Mesenteric fat pad (tissue), 1 donor: ENCODE measurements at places on chromosomes 1 and 21.

- DNase-seq = peak; percentile 88
Measured at GRCh38 chr1:225962440-225962975, 21.5 kb upstream of the LEFTY2 start.

DNA sequence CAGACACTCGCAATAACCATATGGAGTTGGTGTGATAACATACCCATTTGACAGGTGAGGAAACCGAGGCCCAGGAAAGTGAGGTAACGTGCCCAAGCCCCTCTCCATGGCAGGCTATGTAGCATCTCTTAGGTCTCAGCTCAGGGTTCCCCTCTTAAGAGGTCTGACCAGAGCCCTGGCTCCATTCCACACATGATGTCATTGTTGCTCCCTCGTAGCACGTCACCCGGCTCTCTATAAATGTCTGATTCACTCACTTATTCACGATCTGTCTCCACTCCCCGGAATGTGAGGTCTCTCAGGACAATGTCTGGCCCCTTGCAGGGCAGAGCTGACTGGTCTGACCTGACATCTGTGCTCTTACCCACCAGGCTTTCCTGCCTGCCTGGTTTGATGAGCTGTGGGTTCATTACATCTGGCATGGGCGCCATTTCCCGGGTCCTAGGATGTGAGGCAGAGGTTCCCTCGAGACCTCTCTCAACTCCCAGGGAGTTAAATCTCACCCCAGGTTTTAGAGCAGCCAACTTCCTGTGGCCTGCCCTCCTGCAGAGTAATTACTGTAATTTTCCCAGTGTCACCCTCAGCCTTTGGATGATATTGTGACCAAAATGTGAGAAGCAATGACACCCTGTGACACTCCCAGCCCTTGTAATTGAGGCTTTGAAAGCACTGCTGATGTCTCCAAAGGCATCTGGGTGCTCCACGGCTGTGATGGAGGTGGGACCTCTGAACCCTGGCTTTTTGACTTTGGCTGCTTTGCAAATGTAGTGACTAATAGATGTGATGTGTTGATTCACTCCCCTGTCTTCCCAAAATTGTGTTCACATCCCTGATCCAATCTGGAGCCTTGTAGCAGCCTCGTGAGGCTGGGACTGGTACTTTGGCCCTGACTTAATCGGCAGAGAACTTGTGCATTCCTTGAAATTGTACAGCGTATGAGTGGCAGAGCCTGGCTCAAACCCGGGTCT, 10.6 kb downstream of the ACTL8 start:
- DNase-seq = no peak

DNA sequence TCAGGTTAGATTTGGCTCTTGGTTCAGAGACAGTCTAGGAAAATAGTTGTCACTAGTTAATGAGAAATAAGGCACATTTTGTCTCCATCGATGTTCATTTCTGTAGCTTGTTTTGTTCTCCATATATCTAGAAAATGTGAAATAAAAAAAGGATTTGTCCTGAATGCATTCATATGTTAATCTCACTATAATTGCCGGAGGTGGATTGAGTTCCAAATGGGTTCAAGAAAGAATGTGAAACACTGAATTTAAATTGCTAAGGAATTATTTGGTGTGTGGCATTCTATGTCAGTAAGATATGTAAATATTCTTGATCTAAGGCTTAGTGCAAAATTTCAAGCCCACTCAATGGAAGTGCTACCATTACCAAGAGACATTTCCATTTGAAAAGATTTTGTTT, 176.7 kb downstream of the LRRC7 start:
- DNase-seq = no peak

DNA sequence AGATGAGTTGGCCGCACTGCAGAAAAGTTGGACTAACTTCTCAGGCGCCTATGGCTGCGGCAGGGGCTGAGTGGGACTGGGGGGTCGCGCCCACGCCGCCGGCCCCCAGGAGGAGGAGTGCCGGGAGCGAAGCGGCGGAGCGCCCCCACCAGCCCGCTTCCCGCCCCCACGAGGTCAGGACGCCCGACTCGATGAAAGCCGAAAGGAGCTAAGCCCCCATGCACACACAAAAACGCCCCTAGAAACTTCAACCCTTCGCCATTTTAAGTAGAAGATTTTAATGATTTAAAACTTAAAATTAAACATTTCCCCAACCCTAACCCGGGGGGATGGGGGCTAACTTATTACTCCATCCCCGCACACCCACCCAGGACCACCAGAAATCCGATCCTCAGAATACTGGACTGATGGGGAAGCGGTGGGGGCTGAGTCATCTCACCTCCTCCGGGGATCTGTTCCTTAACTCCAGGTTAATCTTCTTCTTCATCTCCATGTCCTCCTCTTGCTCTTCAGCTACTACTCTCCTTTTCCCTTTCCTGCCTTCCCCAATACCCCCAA, 539 bp downstream of the ANP32E start:
- no peak for DNase-seq

DNA sequence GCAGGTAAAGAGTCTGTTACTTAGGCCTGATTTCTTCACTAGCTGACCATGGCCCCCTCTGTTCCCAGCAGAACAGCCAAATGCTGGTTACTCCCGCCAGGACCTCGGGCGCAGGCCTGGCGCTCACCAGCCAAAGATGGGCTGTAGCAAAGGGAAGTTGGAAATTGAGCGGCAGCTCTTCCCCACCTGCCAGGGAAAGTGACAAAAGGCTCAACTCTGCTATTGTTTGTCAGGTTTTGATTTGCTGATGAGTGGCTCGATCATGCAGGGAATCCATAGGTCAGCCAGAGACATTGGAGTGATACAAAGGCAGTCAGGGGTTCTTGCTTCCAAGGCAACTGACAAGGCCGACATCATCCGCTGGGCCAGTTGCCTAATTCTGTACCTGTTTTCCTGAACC, 120.1 kb downstream of the ASTN1 start:
- DNase-seq = no peak

DNA sequence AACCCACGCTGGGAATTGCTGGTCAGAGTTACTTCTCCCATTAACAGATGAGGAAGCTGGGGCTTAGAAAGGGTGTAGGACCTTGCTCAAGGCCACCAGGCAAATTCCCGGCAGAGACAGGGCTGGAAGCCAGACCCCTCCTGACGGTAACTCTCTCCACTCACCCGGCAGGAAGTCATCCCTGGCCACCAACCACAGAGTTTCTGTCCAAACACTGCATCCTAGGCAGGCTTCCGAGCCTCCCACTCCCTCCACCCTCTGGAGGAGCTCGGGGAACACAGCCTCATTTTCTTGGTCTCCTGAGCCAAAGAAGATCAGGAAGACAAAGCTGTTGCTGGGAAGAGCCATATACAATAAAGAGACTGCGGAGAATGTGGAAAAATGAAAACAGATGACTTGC, 25.0 kb upstream of the ZNF436 start:
- peak; percentile 91 for DNase-seq

GRCh38 chr21:15401331-15401730, 328.5 kb upstream of the USP25 start:
- DNase-seq = no peak

GRCh38 chr21:37429356-37429755, 62.8 kb downstream of the DYRK1A start:
- DNase-seq = no peak

- no peak for DNase-seq
Measured at GRCh38 chr21:44503901-44504399, 36.0 kb downstream of the KRTAP10-1 start.

DNA sequence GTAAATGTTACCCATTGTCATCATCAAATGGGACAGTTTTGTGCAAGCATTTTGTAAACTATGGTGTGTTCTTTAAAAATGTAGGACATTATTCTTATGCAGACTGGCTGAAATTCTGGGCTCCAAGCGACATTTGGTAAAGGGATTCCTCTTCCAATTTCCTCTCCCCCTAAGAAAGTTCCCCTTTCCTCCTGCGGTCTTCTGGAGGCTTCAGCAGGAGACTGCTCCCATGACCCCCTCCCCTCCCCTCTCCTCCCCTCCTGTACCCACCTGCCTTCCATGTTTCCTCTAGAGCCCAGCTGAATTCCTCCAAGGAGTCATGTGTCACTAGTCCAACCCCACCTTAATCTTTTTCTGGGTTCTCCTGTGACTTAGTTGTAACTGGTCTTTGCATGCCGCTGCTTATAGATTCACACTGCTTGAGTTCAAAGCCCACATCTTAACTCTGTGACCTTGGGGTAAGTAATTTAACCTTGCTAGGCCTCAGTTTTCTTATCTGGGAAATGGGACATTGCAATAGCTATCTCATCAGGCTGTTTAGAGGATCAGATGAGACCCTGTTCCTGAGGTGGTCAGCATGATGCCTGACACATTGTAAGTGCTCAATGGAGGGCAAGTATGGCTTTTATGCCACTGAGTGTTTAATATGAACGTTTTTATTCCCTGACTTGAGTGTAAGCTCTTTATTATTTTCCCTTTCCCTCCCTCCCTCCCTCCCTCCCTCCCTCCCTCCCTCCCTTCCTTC, 69.9 kb upstream of the WDR26 start:
- no peak for DNase-seq

DNA sequence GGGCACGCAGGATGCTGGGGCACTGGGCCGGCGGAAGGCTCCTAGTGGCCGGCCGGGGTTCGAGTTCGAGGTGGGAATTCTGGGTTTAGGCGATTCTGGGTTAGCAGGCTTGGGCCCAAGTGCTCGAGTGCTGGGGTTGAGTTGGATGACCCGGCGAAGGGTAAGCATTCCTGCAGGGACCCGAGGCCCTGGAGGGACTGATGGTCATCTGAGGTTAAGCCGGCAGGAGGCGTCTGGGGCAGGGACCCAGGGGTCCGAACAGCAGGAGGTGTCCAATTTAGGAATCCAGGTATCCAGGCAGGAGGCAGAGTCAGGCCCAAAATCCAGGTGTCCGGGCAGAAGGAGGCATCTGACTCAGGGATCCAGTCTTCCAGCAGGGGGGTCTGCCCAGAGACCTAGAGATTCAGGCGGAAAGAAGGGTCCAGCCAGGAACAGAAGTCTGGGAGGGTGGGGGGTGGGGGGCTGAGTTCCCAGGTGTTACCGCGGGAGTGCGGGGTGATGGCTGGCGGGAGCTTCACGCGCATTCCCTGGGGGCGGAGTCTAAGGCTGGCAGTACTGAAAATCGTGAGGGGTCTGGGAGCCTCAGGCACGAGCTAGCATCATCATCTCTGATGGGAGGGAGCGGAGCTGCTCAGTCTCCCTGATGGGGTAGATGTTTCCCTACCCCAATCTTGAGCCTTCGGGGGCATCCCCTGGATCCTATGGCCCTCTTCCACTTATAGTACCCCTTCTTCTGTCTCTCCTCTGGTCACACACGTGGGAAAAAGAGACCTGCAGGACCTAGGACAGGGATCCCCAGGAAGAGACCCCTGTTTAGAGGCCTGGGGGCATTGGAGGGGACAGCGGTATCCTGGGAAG, 585 bp downstream of the GPR3 start:
- DNase-seq = no peak

GRCh38 chr1:226986496-226987178, 46.5 kb downstream of the COQ8A start:
- DNase-seq = no peak

- DNase-seq = no peak
Measured at GRCh38 chr1:89850844-89851415, 30.1 kb downstream of the LRRC8D start.

DNA sequence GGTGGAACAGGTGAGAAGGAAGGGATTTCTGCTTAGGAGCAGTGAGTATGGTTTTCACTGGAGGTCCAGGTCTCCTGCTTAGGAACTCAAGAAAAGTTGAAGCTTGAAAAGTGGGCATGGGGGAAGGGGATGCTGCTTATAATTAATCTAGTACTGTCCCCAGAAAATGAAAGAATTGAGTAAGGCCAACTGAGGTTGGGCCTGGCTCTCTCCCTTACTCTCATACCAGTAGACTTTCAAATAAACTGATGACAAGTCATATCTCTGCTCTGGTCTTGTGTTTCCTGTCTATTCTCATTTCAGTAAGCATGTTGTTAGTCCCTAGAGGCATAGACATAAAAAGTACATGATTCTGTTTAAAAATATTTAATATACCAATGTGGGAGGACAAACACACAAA, 26.4 kb downstream of the CD48 start:
- no peak for DNase-seq

- no peak for DNase-seq
Measured at GRCh38 chr1:78833491-78833890, 173.0 kb downstream of the ADGRL4 start.

DNA sequence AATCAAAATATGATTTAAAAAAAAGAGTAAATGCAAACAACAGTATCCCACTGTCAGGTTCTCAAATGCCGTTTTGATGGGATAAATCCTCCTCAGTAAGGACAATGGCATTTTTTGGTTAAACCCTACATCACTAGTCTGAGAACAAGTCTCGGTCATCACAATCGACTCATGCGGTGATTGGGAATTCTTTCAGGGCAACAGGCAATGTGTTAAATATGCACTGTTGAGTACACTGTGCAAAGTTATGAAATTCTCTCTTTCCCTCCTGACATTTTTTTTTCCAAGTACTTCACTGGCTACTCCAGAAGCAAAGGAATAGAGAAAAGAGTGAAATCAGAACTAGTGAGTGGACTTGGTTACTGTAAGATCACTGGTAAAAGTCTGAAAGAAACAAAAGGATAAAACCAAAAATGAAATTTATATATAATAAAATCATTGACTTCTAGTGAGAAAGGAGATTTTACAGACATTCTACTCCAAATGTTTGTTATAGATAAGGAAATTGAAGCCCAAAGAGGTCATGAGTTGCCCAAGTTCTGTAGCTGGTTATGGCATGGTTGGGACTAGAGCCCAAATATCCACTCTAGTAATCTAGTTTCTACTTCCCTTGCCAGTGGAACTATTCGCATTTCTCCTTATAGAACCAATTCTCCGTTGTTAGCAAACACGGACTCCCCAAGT, 111.3 kb downstream of the TGFBR3 start:
- DNase-seq = no peak

GRCh38 chr1:151124763-151125403, 21.5 kb downstream of the SEMA6C start:
- peak; percentile 9 for DNase-seq

- peak; percentile 82 for DNase-seq
Measured at GRCh38 chr1:20731057-20731991, 1.2 kb downstream of the SH2D5 start.

GRCh38 chr1:23537296-23537973, 6.4 kb upstream of the E2F2 start:
- no peak for DNase-seq

DNA sequence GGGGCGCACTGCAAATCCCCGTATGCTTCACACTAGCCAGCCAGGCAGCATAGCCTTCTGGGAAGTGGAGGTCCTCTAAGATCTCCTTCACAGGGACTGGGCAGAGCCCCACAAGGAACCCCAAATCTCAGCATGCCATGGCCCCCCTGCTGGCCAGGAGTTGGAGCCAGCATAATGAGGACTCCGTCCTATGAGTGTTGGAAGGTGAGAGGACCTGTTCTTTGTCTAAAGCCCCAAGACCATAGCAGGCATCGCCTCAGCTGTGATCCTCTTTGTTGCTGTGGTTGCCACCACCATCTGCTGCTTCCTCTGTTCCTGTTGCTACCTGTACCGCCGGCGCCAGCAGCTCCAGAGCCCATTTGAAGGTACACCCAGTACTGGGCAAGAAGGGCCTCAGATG, 1.5 kb downstream of the SHISA4 start:
- DNase-seq = no peak

- DNase-seq = no peak
Measured at GRCh38 chr1:119784191-119784781, 15.6 kb upstream of the HMGCS2 start.
